ENCODE measurements at places on chromosomes 2 and 18.

DNA sequence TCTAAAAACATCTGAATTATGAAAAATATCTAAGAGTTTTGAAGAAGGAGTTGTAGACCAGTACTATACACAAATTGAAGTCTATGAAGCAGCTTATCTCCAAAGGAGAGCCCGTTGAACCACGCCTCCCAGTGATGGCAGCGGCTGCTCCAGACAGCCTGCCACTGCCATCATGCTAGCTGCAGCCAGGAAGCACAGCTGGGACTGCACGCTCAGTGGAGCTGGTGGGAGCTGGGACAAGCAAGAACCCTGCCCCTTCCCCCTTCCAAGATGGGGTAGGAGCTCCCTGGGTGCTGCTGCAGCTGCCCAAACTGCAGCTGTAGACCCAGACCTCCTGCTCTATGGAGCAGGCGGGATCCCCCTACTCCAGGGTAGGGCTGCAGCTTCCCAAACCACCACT, 124.7 kb upstream of the SPATS2L start:
- no peak for DNase-seq

DNA sequence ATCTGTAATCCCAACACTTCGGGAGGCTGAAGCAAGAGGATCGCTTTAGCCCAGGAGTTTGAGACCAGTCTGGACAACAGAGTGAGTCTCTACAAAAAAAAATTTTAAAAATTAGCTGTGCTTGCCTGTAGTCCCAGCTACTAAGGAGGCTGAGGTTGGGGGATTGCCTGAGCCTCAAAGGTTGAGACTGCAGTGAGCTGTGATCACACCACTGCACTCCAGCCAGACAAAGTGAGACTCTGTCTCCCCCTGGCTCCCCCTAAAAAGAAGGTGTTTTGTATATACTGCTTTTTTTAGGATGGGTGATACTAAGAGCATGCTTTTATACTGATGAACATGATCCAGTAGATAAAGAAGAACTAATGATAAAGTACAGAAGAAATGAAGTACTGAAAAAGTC, 145.0 kb downstream of the BAZ2B start:
- DNase-seq: no peak

DNA sequence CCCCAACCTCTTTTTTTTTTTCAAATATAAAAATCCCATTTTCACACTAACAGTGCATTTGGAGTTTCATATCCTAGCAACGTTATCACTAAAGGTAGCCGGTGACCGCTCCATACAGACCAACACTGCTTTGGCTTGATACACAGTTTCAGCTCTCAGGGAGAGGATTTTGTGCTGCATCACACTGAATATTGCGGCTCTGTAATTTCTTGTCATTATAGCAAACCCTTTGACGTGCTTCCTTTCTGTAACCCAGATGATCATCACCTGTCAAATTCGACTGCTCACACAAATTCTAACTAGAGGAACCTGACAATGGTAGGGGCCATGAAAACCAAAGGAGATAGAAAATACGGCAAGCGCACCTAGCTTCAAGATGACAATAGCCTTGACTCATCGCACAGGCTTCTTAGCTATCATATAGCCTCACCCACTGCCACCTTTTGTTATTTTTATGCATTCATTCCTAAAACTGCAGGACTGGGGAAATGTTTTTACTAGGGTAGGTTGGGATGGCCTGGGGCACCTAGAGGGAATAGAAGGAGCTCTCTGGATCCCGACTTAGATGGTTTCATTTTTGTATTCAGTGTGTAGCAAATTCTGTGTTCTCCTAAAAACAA, 582.9 kb upstream of the PIK3C3 start:
- DNase-seq: no peak

DNA sequence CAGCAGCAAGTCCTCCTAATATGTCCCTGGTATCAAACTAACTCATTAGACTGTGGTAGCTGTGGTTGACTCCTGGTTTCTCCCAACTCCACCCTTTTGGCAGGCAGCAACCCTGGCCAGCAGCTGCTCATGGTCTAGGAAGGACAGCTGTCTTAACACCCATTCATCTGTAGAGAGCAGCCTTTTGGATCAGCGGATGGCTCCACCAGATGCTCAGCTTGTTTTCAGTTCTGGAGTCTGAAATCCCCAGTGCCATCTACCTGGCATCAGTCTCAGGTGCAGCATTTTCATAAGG, 100.5 kb downstream of the SPOPL start:
- DNase-seq: no peak

DNA sequence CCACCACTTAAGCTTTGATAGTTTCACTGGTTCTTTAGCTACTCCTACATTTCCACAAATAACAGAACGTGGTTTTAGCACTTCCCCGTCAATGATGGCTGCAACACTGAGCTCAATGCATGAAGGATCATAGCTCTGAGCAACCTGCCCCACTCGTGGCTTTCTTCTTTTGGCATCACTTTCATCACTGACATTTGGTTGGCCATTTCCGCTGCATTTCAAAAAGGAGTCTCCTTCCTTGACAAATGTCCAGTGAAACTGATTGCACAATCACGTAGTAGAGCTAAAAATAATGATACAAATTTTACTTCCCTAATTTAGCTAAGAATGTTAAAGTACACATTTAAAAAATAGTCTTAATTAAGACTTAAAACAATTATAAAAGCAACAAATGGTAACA, 205.2 kb upstream of the HDAC4 start:
- DNase-seq: peak; percentile 91

GRCh38 chr18:35029103-35029502, 12.1 kb upstream of the MAPRE2 start:
- DNase-seq: no peak

DNA sequence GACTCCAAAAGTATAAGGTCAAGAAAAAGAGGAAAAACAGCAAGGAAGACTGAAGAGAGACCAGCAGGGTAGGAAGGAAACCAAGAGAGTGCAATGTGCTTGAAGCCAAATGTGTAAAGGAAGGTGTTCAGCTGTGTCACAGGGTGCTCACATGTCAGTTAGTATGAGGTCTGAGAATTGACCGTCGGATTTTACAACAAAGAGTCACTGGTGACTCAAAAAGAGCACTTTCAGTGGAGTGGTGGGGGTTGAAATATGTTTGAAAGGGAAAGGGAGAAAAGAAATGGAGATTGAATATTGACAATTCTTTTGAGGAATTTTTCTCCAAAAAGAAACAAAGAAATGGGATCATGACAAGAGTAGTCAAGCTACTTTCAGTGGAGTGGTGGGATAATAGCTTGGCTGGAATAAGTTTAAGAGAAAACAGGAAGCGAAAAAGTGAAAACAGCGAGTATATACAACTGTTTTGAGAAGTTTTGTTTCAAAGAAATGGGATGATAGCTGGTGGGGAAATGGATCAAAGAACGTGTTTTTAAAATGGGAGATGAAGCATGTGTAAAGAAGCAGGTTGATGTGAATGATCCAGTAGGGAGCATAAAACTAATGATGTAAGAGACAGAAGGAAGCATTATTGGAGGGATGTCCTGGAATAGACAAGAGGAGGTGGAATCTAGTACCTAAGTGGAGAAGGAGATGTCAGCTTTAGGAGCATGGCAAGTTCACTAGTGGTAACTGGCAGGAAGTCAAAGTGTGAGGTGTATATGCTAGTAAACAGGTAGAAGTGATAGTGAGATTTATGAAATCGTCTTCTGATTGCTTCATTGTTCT, 3.6 kb upstream of the TSPYL6 start:
- no peak for DNase-seq

- no peak for DNase-seq
These were observed 82.4 kb upstream of the PELI1 start for GRCh38 chr2:64226611-64227010.

GRCh38 chr2:227115761-227116160, 48.2 kb downstream of the COL4A4 start:
- no peak for DNase-seq

DNA sequence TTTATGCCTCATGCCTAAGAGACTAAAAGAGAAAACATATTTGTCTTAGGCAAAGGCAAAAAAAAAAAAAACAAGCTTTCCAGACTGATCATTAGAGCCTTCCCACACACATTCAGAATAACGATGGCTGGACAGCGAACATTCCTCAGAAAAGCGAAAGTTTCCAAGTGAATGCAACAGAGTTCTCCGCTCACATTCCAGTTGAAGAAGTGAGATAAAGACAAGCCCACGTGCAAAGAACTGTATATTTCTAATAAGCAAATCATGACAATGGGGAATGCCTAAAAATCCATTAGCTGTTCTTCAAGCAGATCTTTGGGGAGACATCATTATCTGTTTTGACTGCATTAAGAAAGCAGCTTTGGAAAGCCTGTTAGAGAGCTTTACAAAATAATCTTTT, 347.9 kb downstream of the METTL4 start:
- DNase-seq: no peak

DNA sequence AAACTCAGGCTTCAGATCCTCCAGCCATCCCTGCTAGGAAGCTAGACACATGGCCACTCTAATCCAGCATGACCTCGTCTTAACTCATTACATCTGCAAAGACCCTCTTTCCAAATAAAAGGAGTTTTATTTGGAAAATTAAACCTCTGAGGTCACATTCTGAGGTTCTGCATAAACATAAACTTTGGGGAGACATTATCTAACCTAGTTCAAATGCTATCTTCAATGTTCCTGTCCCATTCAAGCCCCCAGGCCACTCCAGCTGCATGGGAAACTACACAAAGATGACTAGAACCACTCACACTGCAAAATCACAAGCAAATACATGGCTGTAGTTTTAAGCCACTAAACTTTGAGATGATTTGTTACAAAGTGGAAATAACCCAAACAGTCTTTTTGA, 99.0 kb upstream of the RNF152 start:
- DNase-seq: no peak

GRCh38 chr18:3546106-3546505, 96.1 kb downstream of the TGIF1 start:
- no peak for DNase-seq

DNA sequence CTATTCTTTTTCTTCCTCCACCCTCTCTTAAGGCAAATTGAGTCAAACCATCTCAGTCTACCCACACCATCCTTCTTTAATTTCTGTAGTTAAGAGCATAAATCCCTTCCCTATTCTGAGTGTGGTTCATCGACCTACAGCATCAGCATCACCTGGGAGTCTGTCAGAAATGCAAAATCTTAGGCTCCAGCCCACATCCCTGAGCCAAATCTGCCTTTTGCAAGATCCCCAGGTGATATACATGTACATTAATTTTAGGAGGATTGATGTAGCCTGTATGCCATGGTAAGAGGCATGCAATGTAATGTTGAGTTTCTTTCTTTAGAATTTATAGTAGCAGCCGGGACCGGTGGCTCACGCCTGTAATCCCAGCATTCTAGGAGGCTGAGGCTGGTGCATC, 151.7 kb upstream of the TNP1 start:
- DNase-seq: no peak

DNA sequence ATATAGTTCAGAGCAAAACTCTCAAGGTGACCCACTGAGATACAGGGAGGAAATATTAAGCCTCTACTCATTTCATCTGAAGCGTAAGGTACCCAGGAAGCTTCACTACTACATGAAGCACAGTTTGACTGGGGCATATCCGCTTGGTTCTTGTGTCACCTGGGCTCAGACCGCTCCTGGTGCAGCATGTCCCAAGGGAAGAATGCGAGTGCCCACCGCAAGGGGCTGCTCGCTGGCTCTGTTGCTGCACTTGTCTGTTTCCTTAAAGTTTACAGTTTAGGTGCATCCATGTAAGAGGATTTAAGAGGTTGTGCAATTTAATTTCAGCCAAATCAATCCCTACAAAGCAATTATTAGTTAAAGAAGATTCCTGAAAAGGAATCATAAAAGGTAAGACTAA, 507.8 kb downstream of the FBXO15 start:
- DNase-seq: no peak

DNA sequence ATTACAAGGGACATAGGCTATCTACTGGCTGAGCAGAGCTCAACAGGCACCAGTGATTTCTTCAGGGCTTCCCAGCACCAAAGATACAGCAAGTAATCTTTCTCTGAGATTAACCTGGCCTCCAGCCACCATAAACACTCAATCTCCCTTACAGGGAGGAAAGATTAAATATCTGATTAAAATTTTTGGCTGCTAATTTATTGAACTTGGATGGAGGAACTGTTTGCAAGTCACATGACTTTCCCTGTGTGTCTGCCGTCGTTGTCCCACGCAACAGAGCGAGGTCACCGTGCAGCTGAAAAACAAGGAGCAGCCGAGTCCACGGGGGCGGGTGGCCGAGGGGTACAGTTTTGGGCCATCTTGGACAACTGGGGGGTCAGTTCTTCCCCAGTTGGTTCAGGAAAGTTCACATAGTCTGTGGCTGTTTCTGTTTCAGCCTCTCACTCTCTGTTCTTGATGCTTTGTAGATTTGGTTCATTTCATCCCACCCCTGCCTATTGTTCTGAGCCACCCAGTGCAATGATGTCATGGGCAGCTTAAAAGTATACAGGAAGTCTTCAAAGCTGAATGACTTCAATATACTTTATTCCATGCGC, 186.8 kb upstream of the CTAGE1 start:
- DNase-seq: no peak

DNA sequence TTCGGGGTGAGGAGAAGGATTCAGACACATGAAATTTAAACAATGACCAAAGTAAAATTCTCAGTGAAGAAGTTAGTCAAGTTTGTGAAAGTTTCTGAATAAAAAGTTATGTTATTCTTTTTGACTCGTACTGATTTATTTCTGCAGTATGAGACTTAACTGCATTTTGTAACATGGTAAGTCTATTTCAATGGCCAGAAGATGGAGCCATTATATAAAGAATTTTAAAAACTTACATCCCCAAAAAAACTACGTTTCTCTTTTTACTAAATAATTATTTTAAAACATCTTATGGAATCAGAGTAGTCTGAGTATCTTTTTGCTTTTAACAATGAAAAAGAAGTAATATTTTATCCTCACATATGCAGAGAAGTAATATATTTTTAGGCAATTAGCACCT, 51.4 kb upstream of the SCN1A start:
- DNase-seq: no peak

- DNase-seq: no peak
These were observed 11.2 kb downstream of the SCG2 start for GRCh38 chr2:223590964-223591363.

DNA sequence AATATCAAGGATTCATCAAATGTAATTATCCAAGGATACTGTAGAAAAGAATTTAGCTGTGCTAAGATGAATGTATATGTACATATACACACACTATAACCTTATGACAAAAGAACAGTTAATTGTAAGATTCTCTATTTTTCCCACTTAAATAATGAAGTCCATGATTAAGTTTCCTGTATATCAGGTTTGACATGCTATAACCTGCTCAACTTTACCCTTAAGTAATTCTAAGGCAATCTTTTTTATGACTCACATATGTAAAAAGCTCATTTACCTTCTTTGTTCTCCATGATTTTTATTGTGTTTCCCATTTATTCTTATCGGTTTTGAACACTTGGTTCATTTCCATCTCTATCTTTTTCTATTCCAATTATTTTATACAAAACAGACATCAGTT, 1213.1 kb upstream of the SLC39A10 start:
- DNase-seq: no peak

All from suppressor macrophage treated with lipopolysaccharide for 4 hours (primary cell).